ENCODE measurements at places on chromosomes 11 and 22.

- no peak for DNase-seq
Observed at GRCh38 chr11:4465407-4465806, 16.3 kb downstream of the OR52K2 start.

- DNase-seq = peak; percentile 78
Observed at GRCh38 chr11:86440305-86440716, 65.6 kb downstream of the CCDC81 start.

DNA sequence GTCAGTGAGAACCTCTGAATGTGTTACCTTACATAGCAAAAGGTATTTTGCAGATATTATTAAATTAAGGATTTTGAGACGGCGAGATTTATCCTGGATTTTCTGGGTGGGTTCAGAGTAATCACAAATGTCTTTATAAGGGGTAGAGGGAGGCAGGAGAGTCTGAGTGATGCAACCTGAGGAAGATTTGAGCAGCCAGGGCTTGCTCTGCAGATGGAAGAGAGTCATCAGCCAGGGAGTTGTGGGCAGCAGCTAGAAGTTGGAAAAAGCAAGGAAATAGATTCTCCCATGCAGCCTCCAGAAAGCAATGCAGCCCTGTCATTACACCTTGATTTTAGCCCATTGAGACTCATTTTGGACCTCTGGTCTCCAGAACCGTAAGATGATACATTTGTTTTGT lies 4.1 kb upstream of the WDR74 start:
- DNase-seq = no peak

GRCh38 chr11:12862696-12863469 lies 146.2 kb upstream of the RASSF10 start:
- peak; percentile 81 for DNase-seq

DNA sequence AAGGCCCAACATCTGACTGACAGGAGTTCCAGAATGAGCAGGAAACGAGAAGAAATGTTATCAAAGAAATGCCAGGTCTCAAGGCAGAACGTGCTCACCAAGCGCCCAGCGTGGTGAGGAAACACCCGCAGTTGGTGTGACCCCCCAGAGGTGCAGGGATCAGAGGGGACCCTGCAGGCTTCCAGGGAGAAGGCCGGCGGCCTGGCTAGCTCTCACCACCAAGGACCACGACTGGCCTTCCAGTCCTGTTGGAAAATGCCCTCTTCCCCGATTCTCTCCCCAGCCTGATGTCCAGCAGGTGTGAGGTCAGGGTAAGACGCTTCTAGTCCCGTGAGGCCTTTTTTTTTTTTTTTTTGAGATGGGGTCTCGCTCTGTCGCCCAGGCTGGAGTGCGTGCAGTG lies 189.1 kb downstream of the IGLL1 start:
- no peak for DNase-seq

- DNase-seq = no peak
Observed at GRCh38 chr11:69267395-69267805, 26.6 kb upstream of the MYEOV start.

DNA sequence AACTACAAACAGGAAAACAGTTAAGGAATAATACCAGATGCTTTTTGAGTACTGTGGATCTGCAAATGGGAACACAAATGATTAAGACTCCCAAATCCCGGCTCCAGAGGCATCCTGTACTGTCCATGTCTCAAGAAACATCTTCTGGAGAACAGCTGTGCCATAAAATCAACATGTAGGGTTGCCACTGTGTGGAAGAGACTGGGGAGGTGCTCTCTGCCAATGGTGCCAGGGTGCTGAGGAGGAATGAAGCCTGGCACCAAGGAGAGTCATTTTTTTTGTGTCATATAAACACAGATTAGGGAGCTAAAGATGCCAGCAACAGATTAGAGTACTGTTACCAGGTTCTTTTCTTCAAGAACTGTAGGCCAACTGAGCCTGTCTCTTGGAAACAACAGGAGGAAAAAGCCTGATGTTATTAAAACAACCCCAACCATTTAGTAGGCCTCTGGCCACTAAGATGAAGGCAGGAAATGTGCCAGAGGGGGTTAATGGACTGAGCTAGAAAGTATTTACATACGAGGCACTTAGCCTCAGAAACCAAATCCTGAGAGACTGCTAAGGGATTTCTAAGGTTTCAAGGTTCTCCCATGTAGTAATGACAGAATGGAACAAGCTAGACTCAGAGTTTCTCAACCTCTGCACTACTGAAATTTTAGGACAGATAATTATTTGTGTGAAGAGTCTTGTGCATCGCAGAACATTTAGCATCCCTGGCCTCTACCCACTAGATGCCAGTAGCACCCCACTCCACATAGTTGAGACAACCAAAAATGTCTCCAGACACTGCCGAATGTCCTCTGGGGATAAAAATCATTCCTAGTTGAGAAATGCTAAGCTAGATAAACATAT lies 54.6 kb upstream of the CHRM4 start:
- peak; percentile 60 for DNase-seq

DNA sequence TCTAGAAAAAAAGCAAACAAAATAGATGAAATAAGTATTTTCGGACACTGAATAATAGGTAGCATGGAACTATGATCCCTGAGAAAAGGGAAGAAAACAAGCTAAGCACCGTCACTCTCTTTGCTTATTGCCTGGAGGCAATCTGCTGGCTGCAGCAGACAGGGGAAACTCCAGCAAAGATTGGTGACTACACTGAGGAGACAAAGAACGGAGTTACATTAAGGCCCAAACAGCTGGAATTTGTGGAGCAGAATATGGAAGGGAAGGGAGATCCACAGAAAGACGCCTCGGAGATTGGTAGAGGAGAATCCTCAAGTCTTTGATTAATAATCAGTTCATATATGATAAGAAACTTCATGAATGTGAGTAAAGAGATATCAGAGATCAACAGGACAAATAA lies 150.2 kb downstream of the TYR start:
- peak; percentile 11 for DNase-seq

GRCh38 chr11:68677432-68677831 lies 6.9 kb upstream of the GAL start:
- peak; percentile 47 for DNase-seq

- no peak for DNase-seq
Observed at GRCh38 chr11:120925944-120926343, 98.0 kb upstream of the TBCEL start.

DNA sequence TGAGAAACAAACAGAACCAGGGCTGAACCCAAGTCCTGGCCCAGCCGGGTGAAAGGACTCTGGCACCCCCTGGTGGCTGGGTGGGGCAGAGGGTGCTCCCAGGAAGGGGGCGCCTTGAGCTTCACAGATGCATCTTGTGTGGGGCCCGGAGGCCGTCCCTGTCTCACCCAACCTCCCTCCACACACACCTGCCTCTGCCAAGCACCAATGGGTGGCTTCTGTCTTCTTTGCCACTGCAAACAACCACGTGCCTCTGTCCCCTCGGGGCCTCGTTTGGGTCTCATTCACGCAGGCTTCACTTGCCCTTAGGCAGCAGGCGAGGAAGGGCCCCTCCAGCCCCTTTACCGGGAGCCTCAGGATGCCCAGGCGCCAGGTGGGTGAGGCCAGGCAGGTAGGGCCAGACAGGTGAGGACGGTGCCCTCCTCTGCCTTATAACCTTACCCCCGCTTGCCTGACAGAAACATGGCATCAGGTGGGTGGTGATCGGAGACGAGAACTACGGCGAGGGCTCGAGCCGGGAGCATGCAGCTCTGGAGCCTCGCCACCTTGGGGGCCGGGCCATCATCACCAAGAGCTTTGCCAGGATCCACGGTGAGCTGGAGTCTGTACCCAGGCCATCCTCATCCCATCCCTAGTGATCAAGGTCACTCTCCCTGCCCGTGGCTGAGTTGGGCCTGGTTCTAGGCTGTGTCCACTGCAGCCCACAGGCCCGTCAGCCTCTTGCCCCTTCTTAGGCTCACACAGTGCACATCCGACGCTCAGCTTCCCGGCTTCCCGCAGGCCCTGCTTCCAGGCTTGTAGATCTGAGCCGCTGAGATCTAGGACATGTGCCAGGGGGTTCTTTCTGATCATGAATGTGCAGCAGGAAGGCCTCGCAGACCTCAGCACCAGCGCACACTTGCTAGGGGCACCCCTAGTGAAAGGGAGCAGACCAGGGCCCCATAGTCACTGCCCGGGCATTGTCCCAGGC lies 17.2 kb downstream of the POLR3H start:
- DNase-seq = peak; percentile 49

DNA sequence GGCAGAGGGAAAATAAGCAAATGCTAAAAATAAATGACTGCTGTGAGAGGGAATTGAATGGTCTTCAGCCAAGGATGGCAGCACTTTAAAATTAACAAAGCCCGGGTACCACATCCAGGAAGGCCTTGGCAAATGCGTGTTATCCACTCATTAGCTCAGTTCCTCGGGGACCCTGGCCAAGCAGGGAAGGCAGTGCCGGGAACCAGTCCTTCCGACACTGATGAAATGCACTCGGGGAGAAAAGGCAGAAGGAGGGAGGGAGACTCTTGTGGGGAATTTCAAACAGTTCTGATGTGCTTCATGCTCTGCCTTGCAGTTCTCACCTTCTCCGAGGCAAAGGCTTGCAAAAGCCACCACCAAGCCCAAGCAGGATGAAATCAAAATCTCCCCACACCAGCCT lies 38.3 kb downstream of the CLPB start:
- no peak for DNase-seq

DNA sequence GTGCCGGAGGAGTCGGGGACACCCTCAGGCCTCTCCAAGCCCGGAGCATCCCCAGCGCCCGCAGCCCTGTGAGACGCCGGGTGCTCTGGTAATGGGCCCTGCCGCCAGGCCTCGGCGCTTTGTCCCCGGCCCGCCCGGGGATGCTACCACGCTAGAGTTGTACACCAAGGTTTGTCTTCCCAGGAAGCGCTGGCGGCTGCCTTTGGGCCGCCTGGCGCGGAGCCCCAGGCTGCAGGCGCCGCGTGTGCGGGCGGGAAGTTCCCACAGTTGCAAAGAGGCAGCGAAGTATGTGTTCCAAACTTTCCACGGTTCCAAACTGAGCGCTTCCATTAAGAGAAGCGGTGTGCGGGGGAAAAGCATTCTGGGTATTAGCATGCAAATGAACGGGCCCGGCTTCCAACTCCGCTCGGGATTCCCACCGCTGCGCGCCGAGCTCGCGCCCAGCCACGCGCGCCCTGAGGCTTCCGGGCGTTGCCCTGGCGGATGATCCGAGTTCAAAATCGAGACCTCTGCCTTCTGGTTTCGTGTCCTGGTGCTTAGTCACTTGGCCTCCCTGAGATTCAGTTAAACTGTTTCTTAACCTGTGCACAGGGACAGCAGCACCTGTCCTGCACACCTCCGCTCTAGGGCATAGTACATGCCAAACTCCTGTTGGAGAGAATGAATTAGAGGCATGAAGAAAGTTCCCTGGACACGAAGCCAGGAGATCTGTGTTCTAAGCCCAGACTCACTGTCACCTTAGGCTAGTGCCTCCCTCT lies 1.3 kb upstream of the PATZ1 start:
- peak; percentile 80 for DNase-seq

DNA sequence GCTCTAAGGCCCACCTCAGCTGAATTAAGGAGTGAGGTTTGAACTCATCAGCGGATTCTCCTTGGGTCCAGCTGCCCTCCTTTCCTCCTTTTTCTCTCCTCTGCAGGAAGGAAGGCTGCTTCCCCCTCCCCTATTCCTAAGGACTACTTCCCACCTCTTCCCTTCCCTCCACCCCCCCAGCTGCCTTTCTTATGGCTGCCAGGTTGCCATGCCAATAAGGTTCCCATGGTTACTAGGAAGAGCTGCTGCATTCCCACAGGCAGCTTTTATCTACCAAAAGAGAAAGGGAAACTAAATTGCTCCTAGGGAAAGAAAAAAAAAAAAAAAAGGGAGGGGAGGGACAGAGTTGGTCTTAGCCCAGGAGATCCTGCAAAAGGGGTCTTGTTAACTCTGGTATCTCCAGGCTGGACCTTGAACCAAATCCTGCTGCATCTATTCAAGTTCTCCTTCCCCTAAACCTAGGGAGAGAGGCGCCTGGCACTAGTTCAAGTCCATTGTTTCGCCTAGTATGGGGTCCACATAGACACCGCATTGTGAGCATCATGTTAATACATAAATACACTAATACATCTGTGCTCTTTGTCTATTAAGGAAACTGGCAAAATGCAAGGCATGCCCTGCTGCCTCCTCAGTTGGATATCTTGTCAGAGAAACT lies 21.2 kb upstream of the FEZ1 start:
- DNase-seq = peak; percentile 92

DNA sequence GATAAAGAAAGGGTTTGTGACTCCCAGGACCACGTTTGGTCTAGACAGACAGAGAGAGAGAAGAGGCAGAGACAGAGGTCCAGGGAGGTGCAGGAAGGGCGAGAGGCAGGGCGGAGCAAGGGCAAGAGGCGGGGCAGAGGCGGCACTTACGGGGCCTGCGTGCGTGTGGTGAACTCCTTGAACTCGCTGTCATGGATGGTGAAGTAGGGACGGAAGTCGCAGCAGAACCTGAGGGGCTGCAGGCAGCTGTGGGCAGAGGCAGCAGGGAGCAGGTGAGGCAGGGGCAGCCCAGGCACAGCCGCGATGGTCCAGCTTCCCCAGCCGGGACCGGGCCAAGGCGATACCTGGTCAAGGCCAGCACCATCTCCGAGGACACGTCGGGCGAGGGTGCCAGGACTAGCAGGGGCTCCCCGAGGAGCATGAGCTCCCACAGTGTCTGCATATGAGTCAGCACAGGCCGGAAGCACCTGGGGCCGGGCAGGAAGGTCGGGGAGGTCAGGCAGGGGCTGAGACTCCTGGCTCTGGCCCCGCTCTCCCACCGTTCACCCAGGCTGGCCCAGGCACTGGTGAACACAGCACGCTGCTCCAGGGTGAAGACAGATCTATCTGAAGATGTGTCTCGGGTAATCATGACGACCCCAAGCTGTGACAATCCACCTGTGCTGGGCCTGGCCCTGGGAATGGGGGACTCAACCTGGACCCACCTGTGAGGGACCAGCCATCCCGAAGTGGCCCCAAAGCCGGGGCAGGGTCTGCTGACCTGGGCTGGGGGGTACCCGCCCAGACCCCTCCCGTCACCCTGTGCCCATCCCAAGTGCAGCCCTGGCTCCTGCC lies 7.2 kb upstream of the PLXNB2 start:
- no peak for DNase-seq

DNA sequence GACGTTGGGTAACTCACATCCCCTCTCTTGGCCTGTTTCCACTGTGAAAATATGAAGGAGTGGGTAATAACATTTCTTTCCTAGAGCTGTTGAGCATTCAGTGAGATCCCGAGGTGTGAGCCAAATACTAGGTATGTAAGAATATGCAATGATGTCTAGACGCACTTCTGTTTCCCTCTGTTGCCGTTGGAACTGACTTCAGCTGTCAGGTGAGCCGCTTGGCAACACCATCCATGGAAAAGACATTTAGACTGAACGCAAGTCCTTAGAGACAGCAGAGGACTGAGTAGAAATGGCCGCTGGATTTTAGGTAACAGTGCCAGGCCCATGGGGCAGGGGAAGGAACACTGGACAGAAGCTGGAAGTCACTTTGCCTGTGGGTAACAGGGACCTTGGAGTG lies 29.5 kb upstream of the SHANK2 start:
- no peak for DNase-seq

- DNase-seq = peak; percentile 84
Observed at GRCh38 chr11:27296497-27296896, 66.5 kb downstream of the CCDC34 start.

- no peak for DNase-seq
Observed at GRCh38 chr11:108405706-108406105, 61.6 kb downstream of the C11orf65 start.

Measured in choroid plexus epithelial cell (primary cell).